Sigmoid colon (tissue), 7 donors: ENCODE measurements at places on chromosomes 2 and 18.

DNA sequence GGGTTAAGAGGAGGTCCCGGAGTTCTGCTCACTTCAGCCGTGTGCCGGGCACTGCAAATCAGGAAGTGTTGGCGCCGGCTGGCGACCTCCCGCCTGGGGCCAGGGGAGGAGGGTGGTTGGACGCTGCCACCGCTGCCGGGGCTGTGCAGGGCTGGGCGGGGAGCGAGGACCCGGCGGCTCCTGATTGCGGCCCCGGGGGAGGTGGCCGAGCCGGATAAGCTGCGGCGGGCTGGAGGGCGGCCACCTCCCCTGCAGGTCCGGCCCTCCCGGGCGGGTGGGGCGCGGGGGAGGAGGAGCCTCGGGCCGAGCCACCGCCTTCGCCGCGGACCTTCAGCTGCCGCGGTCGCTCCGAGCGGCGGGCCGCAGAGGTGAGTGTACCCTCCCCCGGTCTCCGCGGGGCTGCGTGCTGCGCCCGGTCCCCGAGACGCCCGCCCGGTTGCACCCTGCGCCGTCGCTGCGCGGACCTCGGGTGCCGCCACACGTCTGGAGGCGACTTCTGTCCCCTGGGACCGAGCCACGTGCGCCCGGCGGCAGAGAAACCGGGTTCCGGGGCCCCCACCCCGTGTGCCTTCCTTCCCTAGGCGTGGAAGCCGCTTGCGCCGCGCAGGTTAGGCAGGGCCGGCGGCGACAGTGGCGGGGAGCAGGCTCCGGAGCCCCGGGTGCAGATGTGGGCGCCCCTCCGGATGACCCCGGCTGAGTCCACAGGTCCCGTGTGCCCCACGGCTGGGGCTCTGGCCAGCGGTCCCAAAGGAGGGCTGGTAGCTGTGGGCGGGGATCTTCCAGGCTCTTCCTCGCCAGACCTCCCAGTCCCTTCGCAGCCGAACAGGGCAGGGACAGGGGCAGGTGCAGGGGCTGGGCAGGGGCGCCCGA, at the start of gene STEAP3:
Gene STEAP3 (plus strand): TSS at position 314 of the 870 bp plus-strand sequence. CDS start 7,179 bp downstream, outside the sequence.
- DNase-seq = peak; percentile 81

GRCh38 chr2:28390746-28391563, 1.7 kb upstream of the FOSL2 start:
- DNase-seq = peak; percentile 96

DNA sequence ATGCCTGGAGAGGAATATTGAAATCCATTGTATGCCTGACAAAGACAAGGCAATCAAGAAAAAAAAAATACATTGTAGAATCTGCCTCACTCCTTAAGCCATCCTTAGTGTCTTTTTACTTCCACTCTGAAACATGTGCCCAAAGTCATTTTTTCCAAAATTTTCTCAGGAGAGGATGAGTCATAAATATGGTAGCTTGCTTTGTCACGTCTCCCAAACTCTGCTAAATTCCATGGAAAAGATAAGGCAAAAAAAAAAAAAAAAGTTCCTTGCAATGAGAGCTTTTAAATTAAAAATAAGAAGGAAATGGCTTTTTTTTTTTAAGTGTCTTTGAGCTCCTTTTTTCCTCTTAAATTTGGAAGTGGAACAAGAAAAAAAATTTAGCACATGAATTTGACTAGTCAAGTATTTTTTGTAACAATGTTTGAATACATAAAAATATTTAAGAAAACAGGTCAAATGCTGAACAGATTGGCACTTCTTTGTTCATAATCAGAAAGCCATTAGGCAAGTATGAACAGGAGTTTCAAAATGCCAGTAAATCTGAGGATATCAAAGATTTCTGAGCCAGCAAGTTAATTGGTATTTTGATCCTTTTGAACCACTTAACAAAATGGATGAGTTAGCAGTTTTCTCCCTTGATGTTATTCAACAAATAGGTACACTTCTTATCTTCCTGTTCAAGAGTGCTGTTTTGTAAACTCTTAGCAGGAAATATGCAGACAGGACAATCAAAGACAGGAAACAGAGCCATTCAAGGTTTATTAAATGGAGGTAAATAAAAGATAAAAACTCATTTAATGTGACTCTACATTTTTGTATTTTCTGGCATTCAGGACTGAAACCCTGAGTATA, 247.3 kb upstream of the SP5 start:
- no peak for DNase-seq

- DNase-seq = peak; percentile 86
These were observed at the start of gene TSHZ1 for GRCh38 chr18:75210274-75211001. TSHZ1 (plus strand) TSS chr18:75210797; CDS start chr18:75211877, 1,080 bp downstream.

DNA sequence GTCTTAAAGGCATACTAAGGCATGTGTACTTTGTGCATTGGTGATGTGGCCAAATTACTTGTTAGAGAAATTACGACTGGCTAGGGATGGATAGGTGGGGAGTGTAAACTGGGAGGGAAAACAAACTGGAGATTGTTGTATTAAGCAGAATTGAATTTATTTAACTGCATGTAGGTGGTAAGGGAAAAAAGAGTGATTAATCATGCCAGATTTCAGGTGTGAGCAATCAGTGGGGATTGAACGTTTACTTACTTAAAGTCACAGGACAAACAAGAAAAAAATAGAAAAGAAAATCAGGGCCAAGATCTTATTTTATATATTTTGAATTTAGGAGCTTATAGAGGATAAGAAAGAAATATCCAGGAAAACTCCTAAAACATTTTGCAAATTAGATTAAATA, 88.6 kb downstream of the GULP1 start:
- no peak for DNase-seq

GRCh38 chr18:75455249-75456198, 28.0 kb upstream of the SMIM21 start:
- no peak for DNase-seq

DNA sequence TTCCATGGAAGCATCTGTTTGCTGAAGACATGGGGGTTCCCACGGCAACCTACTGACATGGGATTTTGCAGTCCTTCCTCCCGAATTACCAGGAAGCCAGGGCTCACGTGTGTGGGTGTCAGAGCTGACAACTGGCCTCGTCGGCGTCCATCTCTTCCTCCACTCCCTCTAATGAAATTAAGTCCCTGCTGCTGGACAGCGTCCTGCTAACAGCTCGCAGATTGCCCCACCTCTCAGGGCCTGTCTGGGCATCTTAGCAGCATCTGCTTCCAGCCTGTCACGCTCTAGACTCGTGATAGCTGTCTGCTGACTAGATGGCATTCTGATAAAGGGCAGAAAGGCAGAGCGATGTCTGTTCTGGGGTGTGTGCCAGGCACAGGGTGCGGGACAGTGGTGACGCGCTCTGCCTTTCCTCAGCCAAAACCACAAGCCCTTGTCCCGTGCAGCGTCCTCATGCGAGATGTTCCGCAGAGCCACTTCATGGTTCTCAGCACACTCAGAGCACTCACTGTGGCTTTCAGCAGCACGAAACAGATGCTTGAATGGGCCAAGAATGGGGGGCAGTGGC, 161.1 kb downstream of the ARL4C start:
- peak; percentile 95 for DNase-seq

- peak; percentile 73 for DNase-seq
These were observed 141.9 kb upstream of the CTAGE1 start for GRCh38 chr18:22559414-22560274.

- no peak for DNase-seq
These were observed 16.0 kb downstream of the BCL2 start for GRCh38 chr18:63303547-63303946.

GRCh38 chr2:175207741-175208438, 26.4 kb upstream of the ATP5MC3 start:
- no peak for DNase-seq

DNA sequence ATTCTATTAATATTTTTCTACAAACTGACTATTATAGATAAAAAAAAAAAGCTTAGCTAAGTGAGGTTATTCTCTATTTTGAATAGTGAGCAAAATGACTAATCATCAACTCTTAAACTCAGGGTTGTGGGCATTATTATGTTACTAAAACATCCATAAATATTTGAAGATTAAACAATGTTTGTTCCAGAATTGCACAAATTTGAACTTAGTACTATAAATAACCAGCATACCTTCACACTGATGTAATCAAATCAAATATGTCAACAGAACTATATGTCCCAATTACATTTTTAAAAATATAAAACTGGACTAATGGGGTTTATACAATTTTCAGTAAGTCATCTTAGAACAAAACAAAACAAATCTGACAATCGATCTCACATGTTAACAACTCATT, 800.9 kb downstream of the LRP1B start:
- DNase-seq = no peak

DNA sequence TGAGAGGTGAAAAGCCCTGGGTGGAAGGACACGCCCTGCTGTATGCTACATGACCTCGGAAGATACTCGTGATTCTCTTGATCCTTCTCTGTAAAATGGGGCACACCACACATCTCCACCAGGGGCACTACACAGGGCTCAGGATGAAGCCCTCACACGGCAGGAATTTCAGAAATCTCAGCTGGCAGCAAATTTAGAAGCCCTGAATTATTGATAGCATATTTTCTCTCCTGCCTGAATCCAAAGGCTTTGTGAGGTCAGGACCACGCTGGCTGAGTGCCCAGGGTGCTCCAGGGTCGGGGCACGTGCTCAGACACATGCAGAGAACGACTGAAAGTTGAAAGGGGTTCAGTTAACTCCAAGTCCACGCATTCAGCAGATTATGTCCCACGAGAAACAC, 42.1 kb upstream of the GALR1 start:
- DNase-seq = peak; percentile 87

DNA sequence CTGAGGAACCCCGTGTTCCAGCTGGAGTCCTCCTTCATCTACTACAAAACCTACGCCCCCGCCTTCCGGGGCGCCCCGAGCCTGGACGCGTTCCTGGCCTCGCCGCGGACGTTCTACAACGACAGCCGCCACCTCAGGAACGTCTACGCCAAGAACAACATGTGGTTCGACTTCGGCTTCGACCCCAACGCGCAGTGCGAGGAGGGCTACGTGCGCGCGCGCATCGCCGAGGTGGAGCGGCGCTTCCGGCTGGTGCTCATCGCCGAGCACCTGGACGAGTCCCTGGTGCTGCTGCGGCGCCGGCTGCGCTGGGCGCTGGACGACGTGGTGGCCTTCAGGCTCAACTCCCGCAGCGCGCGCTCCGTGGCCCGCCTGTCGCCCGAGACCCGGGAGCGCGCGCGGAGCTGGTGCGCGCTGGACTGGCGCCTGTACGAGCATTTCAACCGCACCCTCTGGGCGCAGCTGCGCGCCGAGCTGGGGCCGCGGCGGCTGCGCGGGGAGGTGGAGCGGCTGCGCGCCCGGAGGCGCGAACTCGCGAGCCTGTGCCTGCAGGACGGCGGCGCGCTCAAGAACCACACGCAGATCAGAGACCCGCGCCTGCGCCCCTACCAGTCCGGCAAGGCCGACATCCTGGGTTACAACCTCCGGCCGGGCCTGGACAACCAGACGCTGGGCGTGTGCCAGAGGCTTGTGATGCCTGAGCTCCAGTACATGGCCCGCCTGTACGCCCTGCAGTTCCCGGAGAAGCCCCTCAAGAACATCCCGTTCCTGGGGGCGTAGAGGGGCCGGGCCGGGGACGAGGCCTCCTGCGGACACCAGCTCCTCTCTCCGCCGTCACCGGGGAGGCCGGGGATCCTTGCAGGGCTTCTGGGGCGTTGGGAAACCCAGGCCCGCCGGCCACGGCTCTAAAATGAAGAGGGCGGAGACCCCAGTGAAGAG, 5.3 kb upstream of the NEU4 start:
- DNase-seq = peak; percentile 82

DNA sequence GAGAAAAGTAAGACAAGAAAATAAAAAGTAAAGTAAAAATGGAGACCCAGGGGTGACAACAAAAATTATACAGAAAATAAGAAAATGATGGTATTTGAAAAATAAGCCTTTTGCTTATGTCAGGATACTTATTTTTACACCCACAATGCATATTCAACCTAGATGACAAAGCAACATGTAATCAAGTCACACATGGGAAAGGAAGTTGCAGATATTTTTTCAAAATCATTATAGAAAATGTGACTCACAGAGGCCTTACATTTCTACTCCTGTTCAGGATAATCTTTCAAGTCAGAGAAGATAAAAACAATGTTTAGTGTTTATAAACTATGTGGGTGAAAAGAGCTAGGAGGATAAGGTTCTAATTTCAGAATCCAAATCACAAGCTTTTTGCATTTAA, 275.3 kb upstream of the UBE2E3 start:
- no peak for DNase-seq

DNA sequence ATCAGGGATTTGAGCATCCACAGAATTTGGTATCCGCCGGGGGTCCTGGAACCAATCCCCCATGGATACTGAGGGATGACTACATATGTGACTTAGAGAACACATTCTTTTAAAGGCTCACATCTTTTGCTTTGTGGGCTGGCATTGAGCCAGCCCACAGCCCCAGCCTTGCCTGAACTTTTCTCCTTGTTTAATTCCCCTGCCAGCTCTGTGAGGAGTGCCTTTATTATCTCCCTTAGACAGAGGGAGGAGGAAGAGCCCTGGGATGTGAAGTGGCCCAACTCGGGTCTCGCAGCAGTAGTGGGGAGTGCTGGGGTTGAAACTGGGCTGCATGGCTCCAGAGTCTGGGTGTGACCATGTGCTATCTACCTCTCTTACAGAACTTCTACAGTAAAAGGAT, 7.6 kb downstream of the TTC39C start:
- no peak for DNase-seq

- DNase-seq = no peak
These were observed 141.1 kb downstream of the SP100 start for GRCh38 chr2:230557065-230557464.

DNA sequence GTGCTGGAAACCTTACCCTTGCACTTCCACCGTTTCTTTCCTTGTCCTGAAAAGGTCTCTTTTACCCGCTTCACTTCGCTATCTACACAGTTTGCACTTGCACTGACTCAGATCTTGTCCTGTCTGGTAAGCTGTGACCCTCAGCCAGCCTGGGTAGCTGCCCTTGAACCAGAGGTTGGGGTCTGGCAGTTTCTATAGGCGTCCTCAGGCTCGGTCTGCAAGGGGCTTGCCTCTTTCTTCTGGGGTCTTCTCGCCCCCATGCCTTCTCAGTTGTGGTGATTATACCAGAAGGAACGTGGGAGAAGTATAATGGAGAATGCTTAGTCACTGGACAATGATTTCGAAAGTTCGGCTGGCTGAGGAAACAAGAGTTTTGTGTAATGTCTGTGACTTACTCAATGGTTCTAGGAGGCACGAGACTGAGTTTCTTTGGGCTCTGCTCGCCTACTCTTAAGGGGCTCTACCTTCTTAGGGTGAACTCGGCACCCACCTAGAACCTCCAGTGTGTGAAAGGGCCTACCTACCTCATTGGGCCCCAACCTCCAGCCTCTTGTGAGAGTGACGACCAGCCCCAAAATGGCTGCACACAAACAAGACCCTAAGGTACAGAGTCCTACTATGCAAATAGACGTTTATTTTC, 6.9 kb upstream of the STAT1 start:
- DNase-seq = peak; percentile 80

- no peak for DNase-seq
These were observed 9.0 kb upstream of the CIB4 start for GRCh38 chr2:26649992-26650712.

DNA sequence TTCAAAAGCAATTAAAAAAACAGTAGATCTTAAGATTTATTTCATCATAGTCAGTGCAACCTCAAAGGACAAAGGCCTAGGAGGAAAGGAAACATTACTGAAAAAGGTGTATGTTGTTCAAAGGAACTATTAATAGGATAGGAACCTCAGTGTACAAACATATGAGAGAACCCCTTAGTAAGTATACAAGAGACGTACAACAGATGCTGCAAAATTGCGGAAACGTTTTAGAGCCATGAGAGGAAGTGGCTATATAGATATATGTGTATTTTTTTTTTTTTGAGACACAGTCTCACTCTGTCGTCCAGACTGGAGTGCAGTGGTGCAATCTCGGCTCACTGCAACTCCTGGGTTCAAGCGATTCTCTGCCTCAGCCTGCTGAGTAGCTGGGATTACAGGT, 22.2 kb downstream of the PIK3C3 start:
- DNase-seq = no peak
